Effector CD4-positive, alpha-beta T cell (primary cell): ENCODE measurements at places on chromosomes 2 and 18.

- DNase-seq = no peak
These were observed 80.4 kb downstream of the CELF4 start for GRCh38 chr18:37484983-37485834.

GRCh38 chr2:158969162-158969714, 798 bp downstream of the TANC1 start:
- no peak for DNase-seq

DNA sequence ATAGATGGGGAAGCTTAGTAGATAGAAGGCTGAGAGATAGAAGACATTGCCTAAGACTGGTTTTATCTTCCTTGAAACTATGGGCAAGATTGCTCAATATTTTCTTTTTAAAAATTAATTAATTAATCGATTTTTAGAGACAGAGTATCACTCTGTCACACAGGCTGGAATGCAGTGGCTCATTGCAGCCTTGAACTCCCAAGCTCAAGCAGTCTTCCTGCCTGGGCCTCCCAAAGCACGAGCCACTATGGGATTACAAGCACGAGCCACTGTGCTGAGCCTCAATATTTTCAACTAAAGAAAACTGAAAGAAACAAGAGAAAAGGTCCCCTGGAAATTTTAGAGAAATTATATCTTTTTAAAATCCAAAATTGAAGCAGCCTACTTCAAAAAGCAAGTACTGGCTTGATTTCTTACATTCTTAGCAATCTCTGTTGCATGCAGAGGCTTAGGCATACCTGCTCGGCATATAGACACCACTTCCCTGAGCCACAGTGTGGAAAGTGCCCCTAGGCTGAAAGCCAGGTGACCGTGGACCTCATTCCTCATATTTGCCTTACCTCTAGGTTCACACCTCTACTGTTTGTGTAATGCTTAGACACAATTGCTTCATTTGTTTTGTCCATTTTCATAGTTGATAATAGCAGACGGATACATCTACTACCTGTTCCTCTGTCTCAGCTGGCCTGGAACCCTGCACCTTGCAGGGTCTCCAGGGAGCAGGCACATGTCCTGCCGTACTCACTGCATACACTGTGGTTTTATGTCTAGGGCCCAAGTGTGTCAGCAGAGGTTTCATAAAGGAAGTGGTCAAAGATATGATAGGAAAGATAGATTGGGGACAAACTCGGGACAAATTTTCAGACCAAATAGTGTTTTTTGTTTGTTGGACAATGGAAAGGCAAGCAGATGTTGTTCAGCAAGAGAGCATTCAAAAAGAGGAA, 166.5 kb upstream of the ALPP start:
- no peak for DNase-seq

DNA sequence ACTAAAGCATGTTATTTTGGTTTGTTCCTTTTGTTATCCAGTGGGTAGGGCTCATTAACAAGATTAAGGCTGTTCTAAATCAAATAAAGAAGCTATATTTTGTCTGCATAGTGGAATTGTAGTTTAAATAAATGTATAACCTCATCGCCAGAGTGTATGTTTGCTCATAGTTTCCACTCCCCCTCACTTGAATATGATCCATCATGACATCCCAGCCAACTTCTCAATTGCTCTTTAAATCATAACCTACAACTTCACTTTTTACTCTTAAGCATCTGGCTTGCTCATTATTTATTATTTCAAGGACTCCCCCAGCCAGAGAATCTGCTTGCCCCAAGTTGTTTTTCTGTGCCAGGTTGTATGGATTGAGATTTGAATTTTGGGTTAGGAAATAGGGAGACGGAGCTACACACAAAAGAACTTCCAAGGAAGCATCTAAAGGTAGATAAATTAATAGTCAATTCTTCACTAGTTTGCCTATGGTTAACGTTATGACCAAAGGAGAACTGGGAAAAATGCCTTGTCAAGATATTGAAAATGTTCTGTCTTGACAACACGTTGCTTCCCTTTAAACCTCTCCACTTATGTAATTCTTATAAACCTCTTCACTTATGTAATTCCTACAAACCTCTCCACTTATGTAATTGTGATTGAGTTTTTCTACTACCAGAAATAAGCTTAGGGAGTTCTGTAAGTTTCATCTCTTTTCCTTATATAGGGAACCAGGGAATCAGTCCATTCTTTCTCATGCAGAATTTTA, 55.4 kb upstream of the UPP2 start:
- no peak for DNase-seq

- no peak for DNase-seq
These were observed 9.0 kb downstream of the CDKL4 start for GRCh38 chr2:39234754-39235153.
